Activated CD4-positive, alpha-beta T cell treated with anti-CD3 and anti-CD28 coated beads, Interleukin-2, amount 50 U/mL, for 1 hour (primary cell): ENCODE measurements at places on chromosomes 5 and 9.

GRCh38 chr5:141778206-141778605, 96.2 kb upstream of the ARAP3 start:
- no peak for DNase-seq

- DNase-seq, result no peak
Observed at GRCh38 chr5:152271420-152271819, 133.7 kb downstream of the NMUR2 start.

DNA sequence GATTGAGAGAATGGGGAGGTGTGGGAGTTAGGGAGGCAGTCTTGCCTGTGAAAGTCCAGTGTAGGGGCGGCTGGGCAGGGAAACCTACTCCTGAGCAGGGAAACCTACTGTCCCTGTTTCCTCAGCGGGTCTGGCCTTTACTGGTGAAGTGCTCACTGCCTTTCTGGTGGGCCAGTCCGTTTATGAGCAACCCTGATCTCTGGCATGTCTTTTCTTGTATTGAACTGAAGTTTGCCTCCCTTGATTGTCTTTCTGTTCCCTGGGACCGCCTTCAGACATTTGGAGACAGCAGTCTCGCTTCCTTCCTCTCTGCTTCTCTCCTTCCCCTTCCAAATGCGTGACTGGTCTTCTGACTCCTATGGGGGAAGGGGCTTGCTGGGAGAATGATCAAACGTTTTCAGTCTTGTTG, 2.9 kb downstream of the SNX18 start:
- DNase-seq, result no peak

DNA sequence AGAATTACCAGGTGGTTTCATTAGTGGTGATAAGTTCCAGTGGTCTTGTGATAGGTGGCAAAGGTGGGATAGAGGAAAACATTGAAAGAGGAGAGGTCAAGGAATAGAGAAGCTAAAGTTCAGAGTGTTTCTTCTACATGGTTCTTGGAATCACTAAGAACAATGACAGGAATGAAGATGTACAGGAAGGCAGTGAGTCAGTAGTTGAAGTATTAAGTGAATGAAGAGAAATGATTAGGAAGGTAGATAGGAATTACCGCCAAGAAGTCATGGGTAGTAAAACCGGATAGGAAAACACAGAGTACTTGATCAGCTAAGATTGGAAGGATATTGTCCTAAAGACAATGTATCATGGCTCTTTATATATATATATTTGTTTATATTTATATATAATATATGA, 37.9 kb upstream of the RASA1 start:
- no peak for DNase-seq

- no peak for DNase-seq
Observed at GRCh38 chr5:174572591-174572990, 151.8 kb upstream of the MSX2 start.

- no peak for DNase-seq
Observed at GRCh38 chr5:135007305-135007704, 26.7 kb downstream of the PITX1 start.

- DNase-seq, result no peak
Observed at GRCh38 chr5:68777135-68777534, 316.7 kb upstream of the SLC30A5 start.

- no peak for DNase-seq
Observed at GRCh38 chr5:31100781-31101310, 92.6 kb upstream of the CDH6 start.

DNA sequence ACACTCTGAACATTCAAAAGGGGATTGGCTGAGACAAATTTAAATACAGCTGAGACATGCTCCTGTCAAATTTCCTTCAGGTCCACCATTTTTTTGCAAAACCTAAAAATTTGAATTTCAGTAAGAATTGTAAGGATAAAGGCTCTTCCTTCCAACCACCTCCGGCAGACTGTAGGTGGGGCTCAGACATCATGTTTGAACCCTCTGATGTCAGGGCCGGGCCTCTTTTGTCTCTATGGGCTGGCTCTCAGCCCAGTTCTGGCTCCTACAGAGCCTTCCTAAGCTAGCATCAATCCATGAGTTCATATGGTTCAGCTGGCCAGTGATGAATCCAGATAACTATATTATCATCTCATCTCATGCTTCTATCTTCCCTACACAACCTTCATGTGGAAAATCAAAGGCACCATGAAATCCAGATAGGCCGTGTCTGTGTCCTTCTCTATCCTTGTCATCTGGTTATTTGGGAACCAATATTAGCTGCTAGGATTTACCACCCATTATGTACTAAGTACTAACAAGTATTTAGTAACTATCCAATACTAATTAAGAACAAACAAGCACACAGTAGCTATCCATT, 44.2 kb downstream of the NIPSNAP3B start:
- DNase-seq, result no peak

DNA sequence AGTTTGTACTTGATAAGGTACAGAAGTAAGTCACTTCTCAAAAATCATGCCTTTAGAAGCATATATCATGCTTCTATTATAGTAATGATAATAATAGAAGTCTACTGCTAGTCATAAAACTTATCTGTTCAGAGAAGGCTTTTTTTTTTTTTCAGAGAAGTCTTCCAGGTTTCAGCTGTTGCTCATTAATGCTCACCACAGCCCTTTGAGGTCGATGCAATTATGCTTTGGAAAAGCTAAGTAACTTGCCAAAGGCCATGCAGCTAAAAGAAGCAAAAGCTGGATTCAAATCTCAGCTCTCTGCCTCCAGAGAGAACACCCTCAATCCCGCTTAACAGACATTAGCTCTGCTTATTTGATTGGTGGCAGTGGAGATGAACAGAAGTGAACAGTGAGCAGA, 150.8 kb downstream of the DOCK8 start:
- no peak for DNase-seq

DNA sequence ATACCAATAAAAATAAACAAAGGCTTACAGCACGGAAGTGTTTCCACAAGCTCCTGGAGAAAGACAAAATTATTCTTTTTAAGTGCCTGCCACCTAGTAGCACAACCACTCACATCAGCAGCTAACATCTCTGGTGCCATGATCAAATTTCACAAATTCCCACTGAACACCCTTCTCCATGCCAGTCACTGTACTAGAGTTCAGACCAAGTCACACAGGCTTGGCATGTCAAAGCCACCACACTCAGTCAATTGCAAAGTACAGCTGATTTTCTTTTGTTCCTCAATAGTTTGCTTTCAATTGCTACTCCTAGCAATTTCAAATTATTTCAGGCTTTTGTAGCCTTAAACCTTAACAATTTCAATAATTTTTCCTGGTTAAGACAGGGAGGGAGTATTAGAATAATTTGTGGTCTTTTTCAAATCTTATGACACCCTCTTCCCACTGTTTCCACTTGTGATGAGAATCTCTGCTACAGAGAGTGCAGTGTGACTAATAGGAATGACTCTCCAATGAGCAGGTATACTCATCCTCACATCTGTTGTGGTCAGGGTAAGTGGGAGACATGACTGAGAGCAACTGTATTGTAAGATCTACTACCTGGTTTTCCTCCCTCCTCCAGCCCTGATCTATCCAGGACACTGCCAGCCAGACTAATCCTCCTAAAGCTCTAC, 46.2 kb downstream of the RNF145 start:
- no peak for DNase-seq

- no peak for DNase-seq
Observed at GRCh38 chr5:57549566-57549965, 67.0 kb upstream of the ACTBL2 start.

DNA sequence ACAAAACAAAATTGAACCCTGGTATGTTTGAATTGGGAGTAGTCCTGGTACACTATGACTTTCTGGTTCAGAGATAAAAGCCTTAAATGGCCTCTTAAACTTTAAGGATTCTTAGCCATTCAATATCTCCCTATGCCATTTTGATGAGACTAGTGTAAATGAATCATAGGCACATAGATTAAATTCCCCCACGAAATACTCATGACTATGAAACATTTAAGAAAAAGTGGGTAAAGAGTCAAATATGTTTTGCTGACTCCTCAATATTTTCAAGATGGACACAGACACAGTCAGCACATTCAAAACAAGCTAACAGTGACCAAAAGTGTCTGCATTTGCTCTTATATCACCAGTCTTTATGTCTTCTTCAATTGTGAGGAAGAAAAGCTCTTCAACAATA, 278.3 kb downstream of the PDE4D start:
- DNase-seq, result no peak

DNA sequence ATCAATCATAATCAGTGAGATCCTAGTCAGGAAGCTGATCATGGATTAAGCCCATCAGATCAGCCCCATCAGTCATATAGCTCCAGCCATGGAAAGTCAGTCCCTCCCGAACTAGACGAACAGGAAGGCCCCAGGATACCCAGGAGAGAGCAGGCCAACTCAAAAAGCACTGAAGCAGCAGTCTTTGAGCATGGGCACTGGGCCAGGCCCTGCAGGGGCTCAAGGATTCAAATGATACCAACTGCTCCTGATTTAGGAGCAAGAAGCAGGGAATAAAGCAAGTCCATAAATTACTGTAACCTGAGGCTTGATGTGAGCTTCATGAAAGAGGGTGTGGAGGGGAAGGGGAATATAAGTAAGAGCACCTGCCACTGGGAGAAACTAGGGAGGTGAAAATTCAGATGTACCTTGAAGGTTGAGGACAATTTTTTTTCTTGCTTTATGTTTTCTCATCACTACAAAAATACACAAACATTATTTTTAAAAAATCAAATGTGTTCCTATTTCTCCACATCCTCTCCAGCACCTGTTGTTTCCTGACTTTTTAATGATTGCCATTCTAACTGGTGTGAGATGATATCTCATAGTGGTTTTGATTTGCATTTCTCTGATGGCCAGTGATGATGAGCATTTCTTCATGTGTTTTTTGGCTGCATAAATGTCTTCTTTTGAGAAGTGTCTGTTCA, 115.2 kb downstream of the SIL1 start:
- no peak for DNase-seq

DNA sequence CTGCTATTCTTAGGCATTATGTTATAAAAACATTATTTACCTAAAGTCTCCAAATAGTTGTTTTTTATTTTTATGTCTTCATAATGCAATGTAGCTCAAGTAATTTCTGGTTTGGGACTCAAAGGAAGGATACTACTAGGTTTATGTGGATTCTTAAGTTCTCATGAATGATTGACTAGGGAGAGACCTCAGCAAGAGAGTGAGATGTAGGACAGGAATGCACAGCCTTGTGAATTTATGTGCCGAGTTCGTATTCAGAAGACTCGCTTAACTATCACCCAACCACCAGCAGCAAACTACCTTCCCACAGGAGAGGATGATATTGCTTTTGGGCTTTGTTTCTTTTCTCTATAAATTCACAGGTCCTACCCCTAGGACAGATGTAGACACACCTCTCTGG, 282.9 kb downstream of the ARHGEF28 start:
- no peak for DNase-seq

DNA sequence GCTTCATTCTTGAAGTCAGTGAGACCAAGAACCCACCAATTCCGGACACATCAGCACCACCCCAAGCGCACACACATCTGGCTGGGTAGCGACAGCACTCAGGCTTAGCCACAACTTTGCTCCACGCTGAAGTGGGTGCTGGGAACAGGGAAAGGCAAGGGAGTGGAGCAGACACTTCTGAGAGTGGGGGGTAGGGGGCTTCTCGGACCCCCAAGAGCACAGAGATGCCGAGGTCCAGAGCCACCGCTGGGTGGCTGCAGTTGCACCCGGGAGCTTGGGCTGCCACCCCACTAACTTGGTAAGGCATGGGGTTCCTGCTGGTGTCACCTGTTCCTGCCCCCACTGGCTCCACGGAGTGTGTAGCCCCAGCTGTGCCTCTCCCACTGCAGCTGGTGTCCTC, 225.3 kb upstream of the RIOK2 start:
- DNase-seq, result no peak

GRCh38 chr5:126004636-126005035, 418.6 kb upstream of the GRAMD2B start:
- DNase-seq, result no peak

DNA sequence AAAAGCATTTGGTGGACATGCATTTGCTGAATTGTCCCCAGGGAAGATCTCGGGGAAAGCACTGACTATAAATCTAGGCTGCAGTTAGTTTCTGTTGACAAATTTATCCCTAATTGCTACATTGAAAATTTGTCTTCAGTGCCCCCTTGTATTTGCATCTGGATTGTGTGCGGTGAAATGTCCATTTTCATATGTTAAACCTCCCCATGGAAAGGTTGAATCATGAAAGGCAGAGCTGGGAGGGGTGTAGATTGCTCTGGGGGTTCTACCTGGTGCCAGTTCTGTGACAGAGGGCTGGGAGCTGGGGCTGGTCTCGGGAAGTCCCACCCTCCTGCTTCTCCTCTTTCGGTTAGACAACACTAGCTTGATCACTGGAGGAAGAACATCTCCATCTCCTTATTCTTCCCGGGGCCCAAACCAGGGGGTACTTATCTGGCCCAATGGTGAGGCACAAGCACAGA, 101.9 kb downstream of the GADD45G start:
- no peak for DNase-seq

DNA sequence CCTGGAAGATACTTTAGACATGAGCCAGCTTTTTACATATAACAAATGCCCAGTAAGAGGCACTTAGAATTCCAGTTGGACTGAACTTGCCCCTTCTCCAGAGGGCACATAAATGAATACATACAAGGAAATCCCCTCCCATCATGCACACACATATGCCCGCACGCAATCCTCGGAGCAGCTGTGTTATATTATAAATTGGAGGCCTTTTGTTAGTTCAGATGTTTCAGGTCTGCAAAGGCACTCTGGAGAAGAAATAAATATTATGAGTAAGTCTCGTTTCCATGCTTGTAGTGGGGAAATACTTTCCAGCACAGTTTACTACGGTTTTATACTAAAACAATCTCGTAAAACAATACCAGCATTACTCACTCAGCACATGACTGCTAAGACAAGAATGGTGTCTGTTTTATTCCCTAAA, 17.6 kb upstream of the MUSK start:
- DNase-seq, result no peak

GRCh38 chr9:99262949-99263418, 40.9 kb downstream of the SEC61B start:
- DNase-seq, result no peak

- DNase-seq, result no peak
Observed at GRCh38 chr9:111399772-111400563, 69.9 kb upstream of the OR2K2 start.

DNA sequence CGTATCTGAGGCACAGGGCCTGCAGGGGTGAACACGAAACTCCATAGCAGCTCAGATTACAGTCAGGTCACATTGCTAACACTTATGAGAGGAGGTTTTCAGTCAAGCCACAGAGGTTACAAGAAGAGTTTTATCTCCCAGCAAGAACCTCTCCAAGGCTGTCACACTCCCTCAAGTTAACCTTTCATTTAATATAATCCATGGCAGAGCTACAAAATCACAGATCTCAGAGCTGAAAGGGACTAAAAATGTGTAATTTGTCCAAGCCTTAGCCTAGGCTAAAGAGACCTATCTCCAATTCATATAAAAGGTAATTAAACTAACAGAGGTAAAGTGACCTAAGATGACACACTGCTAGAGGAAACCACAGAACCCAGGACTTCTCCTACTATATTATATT, 57.2 kb downstream of the MLANA start:
- no peak for DNase-seq

DNA sequence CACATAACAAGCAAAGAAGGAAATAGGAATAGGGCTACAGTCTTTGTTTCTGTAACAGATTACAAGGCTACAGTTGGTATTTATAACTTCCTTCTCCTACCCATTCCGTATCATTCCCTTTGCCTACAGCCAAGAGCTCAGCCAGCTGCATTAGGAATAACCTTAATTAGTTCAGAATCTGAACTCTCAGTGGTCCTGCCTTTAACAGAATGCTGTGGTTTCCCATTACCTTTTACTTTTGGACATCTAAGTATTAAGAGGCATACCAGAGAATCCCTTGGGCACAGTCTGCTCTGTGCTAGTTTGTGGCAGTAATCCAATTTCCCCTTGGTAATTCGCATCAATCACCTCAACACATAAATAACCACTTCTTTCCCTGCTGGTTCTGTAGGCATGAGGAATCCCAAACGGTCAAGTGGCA, 44.2 kb downstream of the PKD2L2 start:
- no peak for DNase-seq
